Hippocampal formation (tissue), 2 donors: ENCODE measurements at places on chromosomes 3 and 15.
A peak's percentile ranks its signal among the peaks of the same experiment; 100 is the strongest.

- DNase-seq: no peak
These were observed 463.1 kb upstream of the GOLIM4 start for GRCh38 chr3:168558728-168559411.

DNA sequence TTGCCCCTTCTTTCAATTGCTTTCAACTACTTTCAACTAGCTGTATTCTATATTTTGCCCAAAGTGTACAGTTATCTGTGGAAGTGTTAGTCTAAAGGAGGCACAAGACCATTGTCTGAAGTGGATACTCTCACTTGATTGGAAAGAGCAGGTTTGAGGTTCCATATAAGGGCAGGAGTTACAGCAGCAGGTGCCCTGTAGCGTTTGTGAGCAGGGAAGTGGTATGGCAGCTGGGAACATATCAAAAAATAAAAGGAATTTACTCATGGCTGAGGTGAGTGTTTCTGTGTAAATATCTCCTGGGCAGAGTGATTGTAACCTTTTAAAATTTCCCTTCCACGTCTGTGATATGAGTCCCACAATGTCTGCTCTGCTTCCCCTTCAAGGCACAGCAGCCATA, 38.5 kb upstream of the DNAJC13 start:
- no peak for DNase-seq

- no peak for DNase-seq
These were observed 3.9 kb upstream of the VPS8 start for GRCh38 chr3:184808021-184808420.

DNA sequence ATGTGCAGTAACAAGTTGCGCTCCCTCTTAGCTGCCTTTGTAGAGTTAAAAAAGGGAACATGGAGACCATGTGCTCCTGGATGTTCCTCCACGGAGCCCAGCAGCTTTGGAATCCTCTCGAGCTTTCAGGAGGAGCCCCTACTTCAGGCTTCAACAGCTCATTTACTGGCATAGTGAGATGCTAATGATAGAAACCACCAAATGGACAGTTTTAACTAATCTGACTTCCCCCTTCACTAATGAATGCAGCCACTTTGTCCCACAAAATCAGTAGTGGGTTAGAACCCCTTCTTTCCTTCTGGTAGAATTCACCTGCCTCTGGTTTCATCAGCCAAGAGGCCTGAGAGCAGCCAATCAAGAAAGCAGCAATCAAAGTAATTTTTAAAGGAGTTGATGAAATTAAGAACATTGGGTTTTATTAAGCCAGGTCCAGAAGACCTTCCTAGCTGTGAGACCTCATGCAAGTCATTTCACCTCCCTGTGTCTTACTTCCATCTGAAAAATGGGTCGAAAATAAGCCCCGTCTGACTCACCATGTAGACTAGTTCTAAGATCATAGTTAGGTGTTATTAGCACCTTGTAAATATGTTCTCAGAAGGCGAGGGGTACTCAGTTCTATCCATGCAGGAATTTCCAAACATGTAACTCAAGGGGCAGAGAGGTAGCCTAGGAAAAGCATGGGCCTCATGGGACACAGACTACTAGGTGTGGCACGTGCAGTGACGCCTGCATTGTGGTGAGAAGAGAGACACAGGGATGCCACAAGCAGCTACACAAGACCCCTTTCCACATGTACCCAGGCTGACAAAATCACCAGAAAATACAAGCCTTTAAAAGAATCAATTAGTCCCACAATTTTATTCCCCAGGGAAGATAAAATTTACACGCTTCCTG, 179.7 kb upstream of the LPP start:
- no peak for DNase-seq

DNA sequence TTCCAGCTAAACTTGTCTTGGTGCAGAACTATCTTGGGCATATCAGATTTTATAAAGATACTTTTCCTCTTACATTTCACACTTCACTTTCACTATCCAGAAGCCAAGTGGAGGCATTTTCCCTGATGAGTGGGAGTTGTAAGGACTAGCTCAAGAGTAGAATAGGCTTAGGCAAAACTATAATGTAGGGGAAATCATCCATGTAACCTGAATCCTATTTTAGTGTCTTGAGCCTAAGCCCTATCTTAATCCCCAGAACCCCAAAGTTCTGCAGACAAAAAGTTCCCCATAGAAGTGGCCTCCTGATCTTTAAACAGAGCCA, 42.2 kb upstream of the CD47 start:
- no peak for DNase-seq

DNA sequence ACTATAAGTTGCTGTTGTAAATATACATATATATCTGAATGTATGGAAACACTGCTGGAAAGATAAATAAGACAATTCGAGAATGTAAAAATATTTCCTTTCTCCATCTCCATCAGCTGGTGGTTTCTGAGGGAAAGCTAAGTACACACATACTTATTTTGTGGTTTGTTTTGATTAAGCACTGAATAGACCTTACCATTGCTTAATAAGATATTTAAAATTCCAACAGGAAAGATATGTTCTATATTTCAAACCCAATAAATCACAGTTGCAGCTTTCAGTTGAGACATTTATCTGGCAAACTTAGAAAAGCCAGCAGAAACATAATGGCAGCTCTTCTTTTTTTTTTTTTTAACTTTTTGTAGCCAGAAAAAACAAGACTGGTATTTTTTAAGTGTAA, 160.4 kb downstream of the VGLL3 start:
- no peak for DNase-seq

DNA sequence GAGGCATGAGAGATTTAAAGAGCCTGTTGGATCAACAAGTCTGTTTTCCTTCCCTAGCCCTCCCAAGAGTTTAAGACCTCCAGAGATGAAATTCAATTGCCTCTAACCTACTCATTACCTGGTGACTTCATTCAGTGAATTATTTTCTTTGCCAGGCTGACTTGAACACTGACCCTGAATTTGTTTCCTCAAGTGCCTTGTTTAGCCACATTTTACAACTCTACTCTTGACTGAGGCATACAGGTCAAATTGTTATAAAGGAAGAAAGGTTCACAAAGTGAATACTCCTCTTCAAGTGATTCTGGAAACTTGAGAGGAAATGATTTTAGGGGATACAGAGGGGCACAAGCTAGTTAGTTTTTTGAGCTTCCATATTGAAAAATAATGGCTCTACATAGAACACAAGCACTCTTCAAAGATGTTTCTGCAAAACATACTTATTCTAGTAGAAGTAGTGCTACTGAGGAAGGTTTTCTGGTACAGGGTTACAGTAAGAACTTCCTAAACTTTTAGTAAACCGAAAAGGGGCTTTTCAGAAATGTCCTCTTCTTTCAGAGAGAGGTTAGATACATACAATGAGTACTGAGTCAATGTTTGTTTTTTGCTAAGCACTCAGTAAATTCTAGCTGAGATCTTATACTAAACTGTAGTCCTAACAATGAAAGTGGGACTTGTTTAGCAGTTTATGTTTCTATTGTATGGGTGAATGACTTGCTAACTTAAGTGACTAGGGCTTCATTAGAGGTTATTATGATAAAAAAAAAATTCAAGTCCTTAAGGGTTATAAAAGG, 137.4 kb upstream of the SATB1 start:
- no peak for DNase-seq

DNA sequence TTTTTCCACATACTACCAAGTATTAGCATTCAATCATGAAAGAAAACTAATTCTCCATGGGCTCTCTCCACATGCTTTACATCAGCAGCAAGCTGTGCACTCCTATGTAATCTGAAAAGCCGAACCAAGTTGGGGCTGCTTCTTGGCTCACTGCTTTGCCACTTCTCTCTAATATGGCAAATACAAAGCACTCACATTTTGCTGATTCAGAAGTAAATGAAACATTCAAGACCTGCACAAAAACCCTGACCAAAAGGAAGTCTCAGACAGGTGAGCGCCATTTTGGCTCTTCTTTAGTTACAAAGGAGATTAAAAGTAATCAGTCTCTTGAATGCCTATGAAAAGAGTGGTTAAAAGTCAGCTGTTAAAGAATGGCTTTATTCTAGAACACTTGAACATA, 915.2 kb downstream of the FHIT start:
- DNase-seq: no peak

GRCh38 chr3:158713094-158713499, 19.2 kb downstream of the RARRES1 start:
- peak; percentile 18 for DNase-seq

DNA sequence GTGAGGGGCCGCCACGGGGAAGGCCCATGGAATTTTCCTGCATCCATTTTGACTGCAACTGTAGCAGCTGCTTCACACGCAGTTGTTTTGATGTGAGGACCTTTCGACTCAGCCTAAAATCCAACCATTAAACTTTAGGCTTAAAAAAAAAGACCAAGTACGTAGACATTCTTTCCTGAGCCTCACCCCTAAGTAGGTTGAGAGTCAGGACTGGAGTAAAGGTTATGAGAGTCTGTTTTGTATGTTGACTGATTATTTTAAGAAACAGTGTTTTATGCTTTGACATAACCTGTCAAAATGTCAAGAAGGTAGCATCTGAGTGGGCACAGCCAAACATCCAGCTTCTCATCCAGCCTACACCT, 45.7 kb upstream of the AMOTL2 start:
- no peak for DNase-seq

- DNase-seq: no peak
These were observed 133.4 kb upstream of the BHLHE40 start for GRCh38 chr3:4845882-4846281.

GRCh38 chr3:139572847-139573672, 33.5 kb upstream of the RBP1 start:
- DNase-seq: no peak

GRCh38 chr3:167109746-167110145, 270.4 kb downstream of the ZBBX start:
- DNase-seq: no peak

DNA sequence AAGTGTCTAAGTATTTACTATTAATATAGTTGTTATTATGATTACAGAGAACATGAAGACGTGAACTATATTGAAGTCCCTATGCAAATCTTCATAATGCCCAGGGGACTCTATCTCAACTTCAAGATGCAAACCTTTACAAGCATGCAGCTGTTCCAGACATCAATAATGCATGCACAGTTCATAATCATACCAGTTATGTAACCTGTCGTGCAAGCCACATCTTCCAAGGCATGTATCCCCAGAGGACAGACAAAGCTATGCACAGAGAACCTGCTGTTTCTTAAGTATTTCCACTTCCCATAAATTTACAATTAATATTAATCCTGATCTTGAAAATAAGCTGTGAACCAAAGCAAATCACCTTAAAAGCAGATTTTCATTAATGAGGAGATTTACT, 534.1 kb downstream of the TUSC7 start:
- no peak for DNase-seq
